Hematopoietic multipotent progenitor cell treated with erythropoietin and hydrocortisone succinate and interleukin-3 and kit ligand, for 17 days (in vitro differentiated cells): ENCODE measurements at places on chromosomes 7 and 10.

DNA sequence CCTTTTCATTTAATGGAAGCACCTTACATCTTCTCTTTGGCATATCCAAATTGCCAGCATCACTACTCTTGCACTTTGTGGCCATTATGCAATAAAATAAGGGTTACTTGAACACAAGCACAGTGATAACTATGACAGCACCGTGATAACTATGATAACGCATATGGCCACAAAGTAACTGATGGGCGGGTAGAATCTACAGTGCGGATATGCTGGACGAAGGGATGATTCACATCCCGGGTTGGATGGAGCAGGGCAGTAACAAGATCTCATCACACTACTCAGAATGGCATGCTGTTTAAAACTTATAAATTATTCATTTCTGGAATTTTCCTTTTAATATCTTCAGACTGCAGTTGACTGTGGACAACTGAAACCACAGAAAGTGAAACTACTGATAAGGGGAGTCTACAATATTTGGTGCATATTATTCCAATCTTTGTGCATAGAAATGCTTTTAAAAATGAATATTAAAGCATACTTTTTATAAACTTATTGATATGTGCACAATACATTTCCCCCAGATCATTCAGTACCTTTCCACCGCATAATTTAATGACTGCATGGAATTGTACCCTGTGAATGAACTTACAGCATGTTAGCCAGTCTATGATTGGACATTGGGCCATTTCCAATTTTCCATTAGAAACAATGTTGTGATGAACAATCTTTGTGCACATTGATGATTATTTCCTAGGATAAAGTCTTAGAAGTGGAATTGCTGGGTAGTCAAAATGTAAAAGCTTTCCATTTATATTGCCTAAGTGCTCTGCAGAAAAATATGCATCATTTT, 136.4 kb downstream of the WNT2 start:
- DNase-seq: no peak

- no peak for DNase-seq
Observed at GRCh38 chr7:107948645-107949442, 54.1 kb downstream of the LAMB1 start.

DNA sequence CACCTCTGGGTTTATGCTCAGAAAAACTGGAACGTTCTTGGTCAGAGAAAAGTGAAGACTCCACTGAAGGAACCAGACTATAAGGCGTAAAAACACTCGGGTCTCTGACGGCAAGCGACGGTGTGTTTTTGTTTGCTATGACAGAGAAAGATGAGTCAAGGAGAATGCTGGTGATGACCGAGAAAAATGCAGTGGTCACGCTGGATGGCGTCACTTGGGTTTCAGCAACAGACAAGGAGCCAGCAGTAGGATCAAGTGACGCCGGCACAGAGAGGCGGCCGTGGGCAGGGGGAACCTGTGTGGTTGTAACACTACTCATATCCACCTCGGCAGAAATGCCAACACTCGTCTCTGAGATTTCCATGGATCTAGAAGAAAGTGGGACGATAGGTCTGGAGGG, 63.4 kb downstream of the KIAA1549 start:
- DNase-seq: no peak

DNA sequence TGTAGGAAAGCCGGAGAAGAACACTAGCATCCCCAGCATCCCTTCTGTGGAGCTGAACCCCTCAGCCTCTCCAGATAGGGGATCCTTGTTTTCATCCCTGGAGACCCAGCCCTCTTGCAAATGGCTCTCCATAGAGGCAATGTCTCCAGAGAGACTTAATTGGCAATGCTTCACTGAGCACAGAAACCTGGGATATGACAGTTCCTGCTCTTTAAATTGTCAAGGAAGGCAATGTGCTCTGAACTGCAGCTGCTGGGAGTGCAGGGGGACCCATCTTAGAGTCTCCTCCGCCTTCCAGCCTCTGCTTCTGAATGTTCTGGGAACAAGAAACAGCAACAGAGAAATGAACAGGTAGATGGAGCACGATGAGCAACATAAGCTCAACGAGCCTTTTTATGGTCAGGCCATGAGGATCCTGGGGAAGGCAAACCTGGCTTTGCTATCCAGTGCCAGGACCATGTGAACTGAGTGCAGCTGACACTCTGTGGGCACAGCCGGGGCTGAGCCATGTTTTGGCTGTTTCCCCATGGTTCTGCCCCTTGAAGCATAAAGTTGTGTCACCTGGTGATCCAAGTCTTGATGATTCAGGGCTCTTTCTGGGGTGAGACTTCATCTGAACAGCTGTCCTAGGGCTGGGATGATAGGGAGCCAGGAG, 481.0 kb downstream of the PLXNA4 start:
- DNase-seq: no peak

DNA sequence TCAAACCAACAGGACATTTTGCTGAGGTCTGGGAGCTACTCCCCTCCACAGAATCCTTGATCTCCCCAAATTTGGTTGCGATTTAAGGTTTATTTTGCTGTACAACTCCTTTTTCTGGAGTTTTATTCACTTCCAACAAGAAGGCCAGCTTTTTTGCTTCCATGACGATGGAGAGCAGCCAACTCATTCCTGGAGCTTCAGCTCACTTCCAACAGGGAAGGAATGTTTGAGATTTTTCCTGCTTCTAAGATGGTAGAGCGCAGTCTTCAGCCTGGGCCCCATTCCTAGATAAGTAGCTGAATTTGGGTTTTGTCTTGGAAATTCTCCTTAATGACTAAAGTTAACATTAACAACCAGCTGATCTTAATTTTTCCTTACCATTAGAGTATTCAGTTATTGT, 30.9 kb upstream of the CREB3L2 start:
- no peak for DNase-seq

- no peak for DNase-seq
Observed at GRCh38 chr10:43192884-43193283, 54.6 kb downstream of the CSGALNACT2 start.

- DNase-seq: no peak
Observed at GRCh38 chr7:112282476-112283188, 76.1 kb downstream of the ZNF277 start.

GRCh38 chr10:18549105-18549504, 102.3 kb downstream of the NSUN6 start:
- DNase-seq: no peak

- DNase-seq: no peak
Observed at GRCh38 chr10:58305821-58306220, 29.0 kb upstream of the UBE2D1 start.

GRCh38 chr7:8761731-8762130, 328.3 kb downstream of the NXPH1 start:
- no peak for DNase-seq

DNA sequence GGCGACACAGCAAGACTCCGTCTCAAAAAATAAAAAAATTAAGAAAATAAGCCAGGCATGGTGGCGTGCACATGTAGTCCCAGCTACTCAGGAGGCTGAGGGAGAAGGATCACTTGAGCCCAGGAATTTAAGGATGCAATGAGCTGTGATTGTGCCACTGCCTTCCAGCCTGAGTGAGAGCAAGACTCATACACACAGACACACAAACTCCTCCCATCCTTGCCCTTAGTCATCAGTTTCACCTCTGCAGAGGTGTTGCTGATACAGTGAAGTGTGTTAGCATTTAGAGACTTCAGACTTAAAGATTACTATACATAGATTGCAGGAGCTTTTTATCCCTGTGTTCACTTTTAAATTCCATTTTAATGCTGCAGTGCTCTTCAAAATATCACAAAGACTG, 5.5 kb upstream of the H2AZ2 start:
- no peak for DNase-seq

GRCh38 chr10:31604646-31605170, 285.7 kb downstream of the ZEB1 start:
- DNase-seq: no peak

- DNase-seq: no peak
Observed at GRCh38 chr10:61000769-61001730, 57.1 kb upstream of the RHOBTB1 start.

GRCh38 chr7:92833766-92834506, 2.4 kb downstream of the CDK6 start:
- DNase-seq: peak; percentile 51

- no peak for DNase-seq
Observed at GRCh38 chr7:67662804-67663203, 666.2 kb downstream of the TYW1 start.

DNA sequence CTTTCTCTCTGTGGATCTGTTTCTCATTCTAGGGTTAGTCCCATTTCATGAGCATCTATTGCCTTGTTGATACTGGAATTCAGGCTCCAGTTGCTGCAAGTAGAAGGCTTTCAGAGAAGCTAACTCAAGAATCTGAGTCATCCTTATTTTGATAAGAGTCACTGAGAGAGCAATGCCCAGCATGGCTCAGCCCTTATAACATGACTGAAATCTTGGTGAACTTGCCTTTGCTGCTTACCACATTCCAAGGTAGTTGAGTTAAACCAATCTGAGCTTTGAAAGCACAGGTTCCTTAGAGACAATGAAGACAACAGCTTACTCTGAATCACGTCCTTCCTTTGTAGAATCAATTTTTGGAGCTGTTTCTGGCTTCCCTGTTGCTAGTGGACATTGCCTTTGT, 53.6 kb upstream of the CHCHD3 start:
- no peak for DNase-seq

- no peak for DNase-seq
Observed at GRCh38 chr7:156752367-156753228, 112.0 kb downstream of the RNF32 start.

DNA sequence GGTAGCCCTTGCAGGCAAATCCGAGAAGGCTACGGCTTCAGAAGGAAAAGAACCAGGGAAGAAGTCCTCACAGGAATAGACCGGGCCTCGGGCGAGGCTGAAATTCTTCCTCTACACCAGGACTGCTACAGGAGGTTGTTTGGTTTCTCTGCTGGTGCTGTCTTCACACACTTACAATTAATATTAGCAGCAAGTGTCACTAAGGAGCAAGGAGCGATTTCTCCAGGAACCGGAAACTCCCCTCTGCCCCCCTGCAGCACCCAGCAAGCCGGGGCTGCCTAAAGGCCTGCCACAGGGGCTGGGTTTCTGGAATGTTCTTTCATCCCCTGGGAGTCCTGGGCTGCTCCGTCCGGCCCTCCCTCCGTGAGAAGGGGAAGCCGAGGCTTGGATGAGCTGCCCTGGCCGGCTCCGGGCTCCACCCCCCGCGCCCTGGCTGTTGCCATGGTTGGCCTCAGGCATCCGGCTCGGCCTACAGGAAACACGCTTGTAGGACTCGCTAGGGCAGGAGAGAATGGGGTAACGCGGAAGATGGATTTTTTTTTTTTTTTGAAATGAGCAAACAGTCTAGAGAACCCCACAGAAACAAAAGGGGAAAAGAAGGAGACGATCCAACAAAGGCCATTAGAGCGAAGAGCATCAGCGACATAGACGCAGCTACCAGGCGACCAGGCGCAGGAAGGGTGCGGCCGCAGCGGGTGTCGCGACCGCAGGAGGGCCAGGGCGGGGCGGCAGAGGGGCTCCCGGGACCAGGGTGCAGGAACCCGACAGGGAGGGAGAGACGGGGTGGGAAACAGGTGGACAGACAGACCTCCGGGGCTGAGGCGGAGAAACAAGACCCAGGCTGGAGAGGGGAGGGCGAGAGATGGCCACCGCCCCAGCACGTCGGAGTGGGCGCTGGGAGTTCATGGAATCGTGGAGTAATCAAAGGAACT, 33.0 kb downstream of the EN2 start:
- no peak for DNase-seq

DNA sequence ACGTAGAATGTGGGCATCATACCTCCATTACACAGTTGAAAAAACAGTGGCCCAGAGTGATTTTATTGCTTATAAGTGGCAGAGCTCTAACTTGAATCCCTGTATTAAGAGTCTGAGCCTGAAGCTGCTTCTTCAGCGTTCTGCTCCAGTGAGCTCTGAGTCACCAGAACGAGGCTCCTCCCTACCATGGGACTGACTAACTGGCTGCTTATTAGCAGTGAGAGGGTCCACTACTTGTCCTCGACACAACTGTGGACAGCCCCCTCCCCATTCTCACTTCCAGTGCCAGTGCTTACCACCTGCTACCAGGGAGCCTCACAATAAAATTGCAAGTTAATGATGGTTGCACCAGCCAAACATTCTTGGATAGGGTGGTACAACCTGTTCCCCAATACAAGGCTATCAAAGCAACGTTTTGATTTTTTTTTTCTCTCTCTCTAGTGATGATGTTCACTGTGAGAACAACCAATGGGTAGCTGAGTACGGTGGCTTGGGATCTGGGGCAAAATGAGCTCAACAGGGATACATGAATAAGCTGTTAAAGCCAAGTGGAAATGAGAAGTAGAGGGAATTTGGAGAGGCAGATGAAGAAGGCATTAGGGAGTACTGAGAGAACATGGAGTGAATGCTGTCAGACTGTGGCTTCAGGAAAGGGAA, 2.7 kb upstream of the NRG3 start:
- no peak for DNase-seq

DNA sequence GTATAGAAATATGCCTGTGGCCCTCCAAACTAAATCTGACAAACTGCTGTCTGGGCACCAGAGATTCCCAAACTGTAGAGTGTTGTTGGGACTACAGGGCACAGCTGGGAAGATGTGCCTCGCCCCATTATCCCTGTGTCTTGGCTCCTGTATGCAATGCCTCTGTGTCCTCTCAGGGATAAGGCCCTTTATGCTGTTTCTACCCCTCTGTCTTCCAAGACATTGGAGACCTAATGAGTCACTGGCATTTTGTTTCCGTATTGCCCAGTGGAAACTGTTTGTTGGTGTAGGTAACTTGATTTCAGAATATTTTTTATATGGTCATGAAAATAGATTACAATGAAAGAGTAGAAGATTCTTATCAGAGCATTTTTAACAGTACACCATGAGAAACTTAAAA, 183.2 kb downstream of the GLI3 start:
- no peak for DNase-seq

DNA sequence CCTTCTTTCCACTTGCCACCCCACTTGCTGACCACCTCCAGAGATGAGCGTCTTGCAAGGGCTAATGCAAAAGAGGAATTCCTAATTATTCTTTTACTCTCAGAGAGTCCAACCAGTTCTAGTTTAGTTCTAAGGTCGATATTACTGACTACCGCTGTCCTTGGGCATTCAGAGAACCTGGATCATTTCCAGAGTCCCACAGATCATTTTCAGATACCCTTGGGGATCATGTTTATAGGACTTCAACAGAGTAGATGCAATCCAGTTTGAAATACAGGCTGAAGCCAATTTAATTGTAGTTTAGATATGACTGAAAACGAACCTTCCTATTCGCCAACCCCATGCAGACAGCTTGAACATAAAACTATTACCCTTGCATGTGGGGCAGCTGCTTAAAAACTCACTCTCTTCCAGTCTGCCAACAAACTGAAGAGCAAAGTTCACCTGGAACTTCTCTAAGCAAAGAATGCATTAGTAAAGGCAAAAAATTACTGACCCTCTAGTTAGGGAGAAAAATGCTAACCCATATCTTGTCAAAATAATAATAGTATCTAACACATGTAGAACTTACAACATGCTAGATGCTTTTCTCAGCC, 22.4 kb downstream of the CFAP69 start:
- DNase-seq: no peak

DNA sequence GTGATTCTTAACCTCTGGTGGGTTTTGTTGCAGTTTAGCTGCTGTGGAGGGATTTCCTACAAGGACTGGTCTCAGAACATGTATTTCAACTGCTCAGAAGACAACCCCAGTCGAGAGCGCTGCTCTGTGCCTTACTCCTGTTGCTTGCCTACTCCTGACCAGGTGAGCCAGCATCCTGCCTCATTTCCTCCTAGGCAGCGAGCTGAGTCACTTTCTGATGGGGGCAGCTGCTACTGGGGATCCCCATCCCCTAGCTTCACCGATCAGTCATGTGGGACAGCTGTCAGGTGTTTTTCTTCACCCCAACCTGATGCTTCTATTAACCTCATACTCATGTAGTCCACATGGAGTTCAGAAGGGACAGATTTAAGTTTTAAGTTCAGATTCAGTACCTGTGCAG, 21.7 kb upstream of the SMO start:
- DNase-seq: no peak

GRCh38 chr10:113001599-113002448, 51.8 kb downstream of the TCF7L2 start:
- DNase-seq: no peak
